ENCODE measurements at places on chromosomes 12 and 14. TPM values are rescaled to one million over a fixed set of nuclear protein-coding genes. Genes with fewer than 3 reads are reported as not detected.
A peak's percentile ranks its signal among the peaks of the same experiment; 100 is the strongest.

DNA sequence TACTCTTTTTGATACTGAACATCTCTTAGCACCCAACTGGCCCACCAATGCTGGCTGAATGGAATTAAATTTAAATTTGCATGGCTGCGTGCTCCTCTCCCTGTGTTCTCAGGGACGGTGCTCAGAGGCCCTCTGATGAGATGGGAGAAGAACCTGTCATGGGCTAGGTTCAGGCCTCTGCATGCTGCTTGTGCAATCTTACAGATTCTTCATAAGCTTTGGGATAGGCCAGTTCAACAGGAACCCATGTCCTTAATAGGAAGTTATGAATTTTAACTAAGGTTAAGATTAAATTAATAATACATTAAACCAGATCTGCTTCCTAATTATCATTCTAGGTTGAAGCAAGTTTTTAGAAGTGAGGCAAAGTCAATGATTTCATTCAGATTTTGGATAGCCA lies 119.7 kb upstream of the LRIG3 start:
- no peak for DNase-seq

DNA sequence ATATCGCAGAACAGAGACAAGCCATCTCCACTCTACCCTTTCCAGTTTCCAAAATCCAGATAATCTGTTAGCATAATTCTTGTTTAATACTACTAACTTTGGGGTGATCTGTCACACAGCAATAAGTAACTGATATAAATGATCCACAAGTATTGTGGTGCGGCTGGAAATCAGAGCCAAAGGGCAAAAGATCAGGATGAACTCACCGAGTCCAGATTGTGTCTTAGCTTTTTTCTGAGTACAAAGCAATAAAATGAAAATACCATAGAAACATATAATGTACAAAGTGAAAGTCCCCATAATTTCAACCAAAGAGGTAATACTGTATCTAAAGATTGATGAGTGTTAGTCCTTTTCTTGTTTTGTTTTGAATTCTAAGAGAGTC lies 17.4 kb downstream of the HECTD1 start:
- no peak for DNase-seq

DNA sequence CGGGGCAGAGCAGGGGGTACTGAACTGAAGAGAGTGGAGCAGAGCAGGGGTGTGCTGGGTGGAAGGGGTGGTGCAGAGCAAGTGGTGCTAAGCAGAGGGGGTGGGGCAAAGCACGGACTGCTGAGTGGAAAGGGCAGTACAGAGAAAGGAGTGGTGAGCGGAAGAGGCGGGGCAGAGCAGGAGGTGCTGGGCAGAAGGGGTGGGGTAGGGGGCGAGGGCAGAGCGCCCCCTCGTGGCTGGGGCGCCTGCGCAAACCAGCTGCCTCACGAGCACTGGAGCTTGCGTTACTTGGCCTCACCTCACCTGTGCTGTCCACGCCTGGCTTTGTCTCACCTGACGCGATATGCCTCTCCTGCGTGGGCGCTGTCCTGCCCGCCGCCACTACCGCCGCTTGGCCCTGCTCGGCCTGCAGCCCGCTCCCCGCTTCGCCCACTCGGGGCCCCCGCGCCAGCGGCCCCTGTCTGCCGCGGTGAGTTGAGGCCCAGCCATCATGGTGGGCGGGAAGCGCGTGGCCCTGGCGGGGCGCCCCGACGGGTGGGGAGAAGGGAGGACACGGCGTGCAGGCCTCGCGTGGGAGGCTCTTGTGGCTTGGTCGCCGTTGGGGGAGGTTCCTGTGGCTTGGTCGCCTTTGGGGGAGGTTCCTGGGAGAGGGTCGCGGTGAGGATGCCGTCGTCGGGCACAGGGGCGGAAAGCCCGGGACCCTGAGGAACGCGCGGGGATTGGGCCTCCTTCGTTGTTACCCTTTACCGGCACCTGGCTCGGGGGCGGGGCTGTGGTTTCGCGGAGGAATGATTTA lies at the start of gene COX8C:
Gene COX8C (plus strand): TSS at position 257 of the 796 bp plus-strand sequence. CDS start 87 bp downstream, at position 344.
- DNase-seq: no peak

DNA sequence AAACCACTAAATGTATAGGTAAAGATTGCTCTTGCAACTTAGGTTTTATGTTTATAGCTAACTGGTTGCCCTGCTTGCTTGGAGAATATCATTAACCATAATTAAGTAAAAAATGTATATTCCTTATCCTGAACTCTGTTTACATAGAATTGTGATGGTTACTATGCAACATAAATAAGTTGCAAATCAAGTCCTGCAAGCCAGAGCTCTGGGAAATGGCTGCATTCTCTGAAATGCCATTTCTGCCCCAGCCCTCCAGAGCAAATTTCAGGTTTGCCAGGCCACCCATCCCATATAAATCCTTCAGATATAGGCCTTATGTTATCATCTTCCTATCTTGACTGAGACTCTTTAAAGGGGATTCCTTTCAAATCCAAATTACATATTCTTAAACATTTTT lies 118.4 kb upstream of the MYF6 start:
- DNase-seq: no peak

GRCh38 chr14:40987481-40987880 lies 619.2 kb upstream of the LRFN5 start:
- DNase-seq: no peak

CEP170B gene
- polyA plus RNA-seq: 19.2 TPM

PSMC6 gene
- polyA plus RNA-seq: 69.6 TPM

DNA sequence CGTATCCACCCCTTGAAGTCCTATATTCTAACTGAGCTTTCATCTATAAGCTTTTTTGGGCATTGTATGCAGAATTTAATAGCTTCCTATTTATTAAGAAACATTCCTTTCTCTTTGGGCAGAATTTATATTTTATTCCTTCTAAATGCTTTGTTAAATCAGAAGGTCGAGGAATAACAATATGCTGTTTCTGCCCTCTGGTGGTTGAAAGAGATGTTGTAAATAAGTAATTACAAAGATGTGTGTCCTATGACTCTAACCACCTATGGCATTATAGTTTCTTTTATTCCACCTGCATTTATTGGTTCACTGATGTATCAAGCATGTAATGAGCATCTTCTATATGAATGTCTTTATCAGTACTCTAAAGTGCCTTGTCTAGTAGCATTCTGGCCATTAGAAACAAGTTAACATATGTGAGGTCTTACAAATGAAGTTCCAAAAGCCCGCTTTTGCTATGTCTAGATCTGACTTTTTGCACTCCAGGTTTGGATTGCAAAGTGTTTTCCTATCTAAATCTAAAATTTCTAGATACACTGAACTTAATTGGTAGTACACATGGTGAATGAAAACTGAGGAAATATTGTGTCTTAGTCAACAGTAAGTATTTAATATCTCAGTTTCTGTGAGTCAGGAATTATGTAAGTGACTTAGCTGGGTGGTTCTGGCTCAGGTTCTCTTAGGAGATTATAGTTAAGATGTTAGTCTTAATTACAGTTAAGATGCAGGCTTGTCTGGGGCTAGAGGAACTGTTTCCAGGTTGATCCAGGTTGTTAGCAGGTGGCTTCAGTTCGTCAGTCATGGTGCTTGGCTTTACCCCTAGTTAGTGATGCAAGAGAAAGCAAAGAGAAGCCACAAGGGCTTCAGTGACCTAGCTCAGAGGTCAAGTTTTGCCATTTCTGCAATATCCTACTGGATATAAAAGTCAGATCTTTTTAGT lies 57.5 kb downstream of the PLEKHA5 start:
- no peak for DNase-seq

GRCh38 chr12:57730336-57731067 lies 8.0 kb downstream of the AGAP2 start:
- DNase-seq: no peak

KRT75 gene
- not detected for polyA plus RNA-seq

DNA sequence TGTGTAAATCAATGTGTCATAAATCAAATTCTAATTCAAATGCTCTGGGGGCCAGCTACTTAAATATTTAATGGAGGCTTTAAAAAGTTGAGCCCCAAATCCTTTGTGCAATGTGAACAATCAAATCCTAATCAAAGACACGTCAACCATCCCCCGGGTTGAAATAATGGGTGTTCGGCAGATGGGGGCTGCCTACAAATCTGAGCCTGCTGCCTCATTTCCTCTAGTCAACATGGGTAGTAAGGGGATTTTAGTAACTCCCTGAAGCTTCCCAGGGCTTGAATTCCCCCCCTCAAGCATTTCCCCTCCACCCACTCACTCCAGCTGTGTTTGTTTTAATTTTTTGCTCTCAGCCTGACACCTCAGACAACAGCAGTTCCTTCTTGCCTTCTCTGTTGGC lies 37.8 kb downstream of the SRRM4 start:
- DNase-seq: no peak

SLC6A12 gene
- polyA plus RNA-seq: 1.5 TPM

- no peak for DNase-seq
Measured at GRCh38 chr14:92846162-92846897, 52.2 kb downstream of the GOLGA5 start.

- DNase-seq: no peak
Measured at GRCh38 chr14:78588906-78589305, 418.7 kb downstream of the NRXN3 start.

- DNase-seq: peak; percentile 67
Measured at GRCh38 chr12:67355428-67356379, 86.5 kb downstream of the CAND1 start.

LMNTD1 gene
- 0.11 TPM for polyA plus RNA-seq

GRCh38 chr12:97476255-97476654 lies 13.7 kb downstream of the RMST start:
- DNase-seq: no peak

GRCh38 chr12:57090924-57091637 lies 2.2 kb downstream of the NAB2 start:
- no peak for DNase-seq

DNA sequence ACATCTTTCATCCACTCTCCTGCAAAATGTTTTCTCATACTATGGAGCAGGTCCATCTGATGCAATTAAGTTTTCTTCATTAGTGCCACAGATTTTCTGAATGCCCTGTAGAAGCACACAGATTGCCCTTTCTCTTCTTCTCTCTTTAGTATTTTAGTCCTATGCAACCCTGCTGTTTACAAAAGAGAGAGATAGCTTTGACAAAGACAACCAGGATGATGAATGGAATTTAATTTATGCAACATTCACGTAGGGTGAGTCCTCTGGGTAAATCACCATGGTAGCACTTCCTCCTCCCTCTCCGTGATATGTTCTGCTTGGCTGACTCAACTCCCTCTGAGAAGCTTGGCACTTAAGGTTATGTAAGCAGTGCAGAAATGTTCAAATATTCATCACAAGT lies 400.9 kb upstream of the PDE3A start:
- DNase-seq: no peak

DNA sequence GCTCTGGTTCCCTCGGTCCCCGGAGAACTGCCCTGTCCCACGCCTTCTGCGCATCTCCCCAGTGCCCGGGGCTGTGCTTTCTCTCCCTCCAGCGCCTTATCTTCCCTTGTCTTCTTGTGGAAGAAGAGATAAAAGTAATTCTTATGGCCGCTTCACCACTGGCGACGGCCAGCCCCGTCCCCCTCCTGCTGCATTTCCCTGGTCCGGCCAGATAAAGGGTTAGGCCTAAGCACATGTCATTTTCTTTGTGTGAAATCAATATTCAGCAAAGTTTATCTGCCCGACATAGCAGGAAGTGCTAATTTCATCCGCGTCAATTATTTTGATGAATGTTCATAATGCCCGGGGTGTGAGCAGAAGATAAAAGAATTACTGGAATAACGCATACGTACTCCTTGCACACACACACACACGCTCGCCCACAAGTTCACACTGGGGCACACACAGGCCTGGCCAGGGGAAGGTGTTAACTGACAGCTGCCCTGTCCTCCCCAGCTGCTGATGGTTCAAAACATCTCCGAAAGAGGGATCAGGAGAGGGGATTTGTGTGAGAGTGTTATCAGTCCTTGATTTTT lies 177.7 kb upstream of the LHX5 start:
- DNase-seq: no peak

MUCL1 gene
- polyA plus RNA-seq: not detected
